ENCODE measurements at places on chromosomes 11 and 22.

DNA sequence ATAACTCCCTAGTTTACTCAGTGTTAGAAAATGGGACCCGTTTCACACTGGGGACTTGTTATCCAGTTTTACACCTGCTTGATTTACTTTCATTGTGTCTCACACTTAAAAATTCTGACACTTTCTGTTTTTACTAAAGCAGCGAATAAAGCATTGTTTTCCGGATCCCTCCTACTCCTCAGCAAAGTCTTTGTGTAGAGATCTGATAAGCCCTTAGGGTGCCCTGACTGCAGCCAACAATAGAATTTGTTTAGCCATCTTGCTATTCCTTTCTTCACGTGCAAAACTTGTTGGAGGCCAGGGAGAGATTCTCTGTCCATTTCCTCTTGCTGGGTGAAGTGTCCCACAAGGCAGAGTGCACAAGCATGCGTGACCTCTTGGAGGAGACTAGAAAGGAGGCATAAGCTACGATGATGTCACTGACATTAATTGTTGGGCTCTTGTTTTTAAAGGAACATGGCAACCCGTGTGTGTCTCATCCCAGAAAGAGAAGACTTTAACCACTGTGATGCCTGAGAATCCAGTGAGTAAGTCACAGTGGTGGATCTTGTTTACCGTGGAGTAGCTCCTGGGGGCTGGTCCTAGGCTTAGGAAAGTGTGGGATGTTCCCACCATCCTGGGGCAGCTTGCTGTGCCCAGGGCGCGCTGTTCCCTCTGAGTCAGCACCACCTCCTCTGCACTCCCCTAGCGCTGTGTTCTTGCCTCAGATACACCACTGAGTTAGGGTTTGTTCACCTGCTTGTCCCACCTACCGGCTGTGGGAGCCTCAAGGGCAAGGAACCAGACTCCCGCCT lies 27.7 kb downstream of the MICAL2 start:
- DNase-seq = no peak

- no peak for DNase-seq
Observed at GRCh38 chr11:105081412-105082150, 36.4 kb upstream of the CARD16 start.

GRCh38 chr11:125199915-125200314 lies 35.4 kb downstream of the PKNOX2 start:
- DNase-seq = no peak

DNA sequence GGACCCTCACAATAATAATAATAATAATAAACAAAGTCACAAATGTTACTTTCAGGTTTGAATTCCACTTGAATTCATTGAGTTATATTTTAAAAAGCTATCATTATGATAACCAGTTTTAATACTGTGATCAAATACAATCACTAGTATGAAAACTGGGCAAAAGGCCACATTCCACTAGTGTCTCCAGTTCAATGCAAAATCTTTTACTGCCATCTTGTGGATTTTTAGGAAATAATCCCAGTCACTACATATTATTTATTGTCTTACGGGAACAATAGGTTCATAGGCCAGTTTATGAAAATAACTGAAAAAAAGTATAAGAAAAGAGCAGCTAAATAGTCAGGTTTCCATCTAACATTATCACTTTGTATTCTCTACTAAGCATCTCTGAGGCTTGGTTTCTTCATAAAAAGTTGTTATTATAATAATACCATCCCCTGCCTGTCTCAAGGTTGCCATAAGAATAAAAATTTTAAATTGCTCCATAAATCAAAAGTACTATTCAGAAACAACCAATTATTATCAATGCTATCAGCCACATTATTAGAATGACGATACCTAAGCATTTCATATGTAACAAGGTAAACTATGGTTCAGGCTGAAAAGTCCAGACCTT lies 533.9 kb upstream of the CCDC90B start:
- DNase-seq = no peak

DNA sequence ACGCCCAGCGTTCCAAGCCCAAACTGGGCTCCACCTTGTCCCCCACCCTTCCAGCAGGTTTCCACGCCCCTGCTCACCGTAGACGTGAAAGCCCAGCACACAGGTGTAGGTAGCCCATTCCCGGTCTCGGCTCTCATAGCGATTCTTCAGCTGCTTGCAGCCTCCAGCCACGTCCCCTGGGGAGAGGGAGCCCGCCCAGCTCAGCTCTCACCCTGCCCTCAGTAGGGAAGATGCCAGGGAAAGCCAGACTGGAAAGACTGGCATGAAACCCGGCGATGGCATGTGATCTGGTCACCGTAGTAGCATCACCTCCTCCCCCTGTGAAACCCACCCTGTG lies 1.4 kb upstream of the MTA2 start:
- no peak for DNase-seq

- no peak for DNase-seq
Observed at GRCh38 chr11:83815736-83816135, 529.6 kb upstream of the CCDC90B start.

DNA sequence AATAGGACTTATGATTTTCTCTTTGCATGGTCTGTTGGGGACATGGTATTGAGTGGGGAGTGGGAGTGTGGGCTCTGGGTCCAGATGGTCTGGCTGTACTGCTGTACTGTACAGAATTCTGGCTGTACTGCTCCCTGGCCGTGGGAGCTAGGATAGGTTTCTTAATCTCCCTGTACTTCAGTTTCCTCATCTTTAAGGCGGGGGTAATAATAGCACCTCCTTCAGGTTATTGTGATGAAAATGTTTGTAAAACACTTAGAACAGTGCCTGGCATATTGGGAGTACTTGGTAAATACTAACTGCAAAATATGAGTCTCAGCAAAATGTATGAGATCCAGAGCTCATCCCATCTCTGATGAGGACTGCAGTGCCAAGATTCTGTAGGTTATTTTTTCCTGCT lies 198.6 kb downstream of the KIF18A start:
- DNase-seq = no peak

- no peak for DNase-seq
Observed at GRCh38 chr22:37379722-37380121, 47.6 kb downstream of the ELFN2 start.

- no peak for DNase-seq
Observed at GRCh38 chr11:103541186-103541795, 432.1 kb downstream of the DYNC2H1 start.

- DNase-seq = no peak
Observed at GRCh38 chr11:46326813-46327416, 20.3 kb upstream of the DGKZ start.

GRCh38 chr11:61107888-61108287 lies 5.6 kb downstream of the CD5 start:
- DNase-seq = peak; percentile 62

DNA sequence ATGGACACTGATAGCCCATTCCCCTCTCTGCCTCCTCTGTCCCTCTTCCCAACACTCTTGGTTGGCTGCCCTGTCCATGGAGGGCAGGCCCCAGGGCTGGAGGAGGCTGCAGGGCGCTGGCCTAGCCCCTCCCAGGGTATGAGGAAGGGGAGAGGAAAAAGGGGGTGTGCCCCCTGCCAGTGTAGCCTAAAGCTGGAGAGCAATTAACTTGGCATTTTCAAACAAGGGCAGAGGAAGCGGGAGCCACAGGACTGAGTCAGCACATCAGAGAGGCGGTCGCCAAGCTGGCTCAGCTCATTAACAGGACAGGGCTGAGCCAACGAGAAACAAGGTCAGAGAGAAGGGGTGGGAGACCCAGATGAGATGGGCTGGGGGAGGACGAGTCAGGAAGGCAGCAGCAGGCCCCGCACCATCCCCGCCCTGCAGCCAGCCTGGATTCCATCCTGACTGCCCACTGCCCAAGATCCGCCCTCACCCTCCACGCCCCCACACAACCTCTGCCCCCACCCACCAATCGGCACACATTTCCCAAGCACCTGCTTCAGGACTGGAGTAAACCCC lies 76.3 kb downstream of the BUD13 start:
- DNase-seq = no peak

DNA sequence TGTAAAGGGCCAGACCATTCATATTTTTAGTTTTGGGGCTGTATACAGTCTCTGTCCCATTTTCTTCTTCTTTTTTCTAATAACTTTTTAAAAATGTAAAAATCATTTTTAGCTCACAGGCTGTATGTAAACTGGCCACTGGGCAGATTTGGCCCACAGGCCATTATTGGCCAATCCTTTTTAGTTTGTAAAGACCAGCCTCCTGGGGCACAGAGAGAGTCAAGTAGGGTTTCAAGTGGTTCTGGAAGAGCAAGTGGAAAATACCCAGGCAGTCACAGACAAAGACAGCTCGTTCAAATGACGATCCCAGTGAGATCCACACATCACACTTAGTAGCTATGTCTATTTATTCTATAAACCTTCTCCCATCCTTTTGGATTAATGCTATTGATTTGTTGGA lies 150.2 kb upstream of the ARHGAP20 start:
- DNase-seq = no peak

DNA sequence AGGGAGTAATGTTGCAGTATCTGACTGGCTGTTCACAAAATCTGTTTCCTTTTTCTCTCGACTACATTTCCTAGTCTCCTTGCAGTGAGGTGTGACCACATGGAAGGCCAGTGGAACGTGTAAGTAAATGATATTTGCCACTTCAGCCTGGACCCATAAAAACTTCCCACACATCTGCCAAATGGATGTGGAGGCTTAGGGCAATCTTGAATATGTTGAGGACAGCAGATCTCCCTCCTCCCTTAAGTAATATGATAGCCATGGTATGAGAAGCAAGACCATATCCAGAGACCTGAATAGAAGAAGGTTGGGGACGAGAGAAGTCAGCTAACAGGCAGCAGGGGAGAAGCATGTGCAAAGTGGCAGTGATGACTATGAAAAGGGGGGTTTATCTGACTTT lies 33.0 kb upstream of the C11orf87 start:
- DNase-seq = no peak

- DNase-seq = no peak
Observed at GRCh38 chr11:23364076-23364475, 503.8 kb upstream of the CCDC179 start.

DNA sequence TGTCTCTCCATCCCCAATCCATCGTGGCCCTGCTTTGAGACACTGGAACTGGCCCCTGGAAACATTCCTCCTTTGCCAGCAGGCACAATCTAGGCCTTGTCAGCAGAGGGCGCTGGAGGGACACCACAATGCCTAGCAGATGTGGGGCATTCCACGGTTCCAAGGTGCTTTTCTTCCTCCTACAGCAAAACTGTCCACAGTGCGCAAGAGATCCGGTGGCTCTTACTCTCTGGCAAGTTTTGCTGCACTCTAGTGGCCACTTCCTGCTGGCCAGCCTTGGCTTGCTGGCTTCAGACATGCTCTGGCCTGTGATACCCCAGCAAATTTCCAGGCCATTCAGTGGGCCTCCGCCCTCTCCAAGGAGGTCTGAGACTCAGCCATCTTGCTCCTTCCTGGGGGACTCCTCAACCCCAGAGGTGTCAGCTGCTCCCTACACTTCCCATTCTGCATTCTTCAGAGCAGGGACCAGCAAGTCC lies 17.1 kb upstream of the RBM4B start:
- DNase-seq = peak; percentile 93

DNA sequence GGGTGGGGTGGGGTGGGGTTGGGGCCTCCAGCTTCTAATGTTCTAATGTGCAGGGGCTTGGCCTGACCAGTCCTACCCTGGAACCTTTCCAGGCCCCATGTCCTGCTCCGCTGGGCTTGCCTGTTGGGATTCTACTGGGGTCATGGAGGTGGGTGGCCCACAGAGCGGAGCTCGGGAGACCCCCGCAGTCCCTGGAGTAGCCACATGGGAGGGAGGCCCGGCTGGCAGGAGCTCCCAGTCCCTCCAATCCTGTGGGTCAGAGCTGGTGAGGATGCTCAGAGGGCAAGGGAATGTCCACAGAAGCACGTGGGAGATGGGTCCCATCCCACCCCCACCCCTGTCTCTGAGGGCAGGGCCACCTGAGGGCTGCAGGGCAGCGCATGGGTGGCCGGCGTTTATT lies 2.9 kb downstream of the SEPTIN5 start:
- no peak for DNase-seq

- DNase-seq = no peak
Observed at GRCh38 chr11:114562166-114562916, 2.7 kb upstream of the NXPE1 start.

GRCh38 chr11:69920345-69921127 lies 101.3 kb upstream of the FGF3 start:
- peak; percentile 54 for DNase-seq

DNA sequence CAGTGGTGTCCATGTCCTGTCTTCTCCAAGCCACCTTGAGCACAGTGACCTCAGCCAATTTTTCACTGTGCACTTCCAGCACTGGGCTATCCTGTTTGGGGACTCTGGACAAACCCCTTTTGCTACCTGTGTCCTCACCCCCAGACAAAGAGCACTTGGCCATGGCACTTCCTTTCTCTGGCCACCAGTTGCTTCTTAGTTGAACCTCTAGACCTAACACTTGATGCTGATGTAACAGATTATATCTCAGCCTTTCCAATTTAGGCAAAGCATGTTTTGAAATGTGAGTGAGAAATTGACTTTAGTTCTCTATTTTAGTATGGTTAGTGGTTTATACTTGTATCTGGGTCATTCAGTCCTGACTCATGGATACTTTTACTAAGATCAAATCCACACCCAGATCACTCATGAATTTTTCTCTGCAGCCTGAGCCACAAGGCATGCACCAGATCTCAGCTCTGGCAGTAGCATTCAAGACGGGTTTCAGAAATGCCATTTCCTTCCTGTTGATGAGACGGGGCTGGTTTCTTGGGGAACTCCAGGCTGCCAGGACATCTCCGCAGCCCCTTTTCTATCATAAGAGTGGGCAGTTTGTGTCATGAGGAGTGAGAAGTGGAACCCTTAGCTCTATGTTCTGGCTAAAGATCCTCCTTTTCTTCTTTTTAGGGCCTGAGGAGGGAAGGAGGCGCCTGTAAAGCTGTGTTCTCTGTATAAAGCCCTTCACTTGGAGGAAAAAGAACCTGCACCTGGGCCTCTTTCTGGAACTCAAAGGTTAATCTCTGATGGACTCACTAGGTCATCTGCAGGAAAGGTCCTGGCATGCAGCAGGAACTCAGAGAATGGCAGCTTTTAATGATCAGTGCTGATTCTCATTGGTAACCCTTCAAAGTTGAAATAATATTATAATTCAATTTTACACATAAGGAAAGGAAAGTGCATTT lies 185.6 kb upstream of the TENM4 start:
- no peak for DNase-seq

DNA sequence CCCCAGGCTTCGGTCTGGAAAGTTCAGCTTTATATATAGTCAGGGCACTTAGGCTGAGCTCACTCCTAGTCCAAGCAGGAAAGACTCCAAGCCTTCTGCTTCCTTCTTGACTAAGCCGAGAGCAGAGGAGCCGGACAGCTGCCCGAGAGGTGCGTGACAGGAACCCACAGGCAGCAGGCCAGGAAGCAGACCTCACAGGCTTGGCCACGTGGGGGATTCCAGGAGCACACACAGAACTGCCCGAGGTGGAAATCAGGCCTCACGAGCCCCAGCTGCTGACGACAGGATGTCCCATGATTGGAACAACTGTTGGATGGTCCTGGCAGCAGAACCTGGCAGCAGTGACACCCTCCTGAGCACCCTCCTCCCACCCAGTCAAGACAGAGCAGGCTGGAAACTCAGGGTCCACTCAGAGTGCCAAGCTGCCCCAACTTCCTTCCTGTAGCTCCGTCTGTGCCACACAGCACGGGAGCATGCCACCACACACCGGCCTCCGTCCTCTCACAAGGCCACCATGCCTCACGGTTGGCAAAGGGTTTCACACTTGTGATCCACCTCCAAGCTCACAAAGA lies 5.4 kb downstream of the PLA2G6 start:
- DNase-seq = no peak

All from activated effector memory CD4-positive, alpha-beta T cell treated with anti-CD3 and anti-CD28 coated beads, Interleukin-2, amount 50 U/mL, for 16 hours (primary cell).